RPMI8226 (cell line): ENCODE measurements at places on chromosomes 11 and 22.

DNA sequence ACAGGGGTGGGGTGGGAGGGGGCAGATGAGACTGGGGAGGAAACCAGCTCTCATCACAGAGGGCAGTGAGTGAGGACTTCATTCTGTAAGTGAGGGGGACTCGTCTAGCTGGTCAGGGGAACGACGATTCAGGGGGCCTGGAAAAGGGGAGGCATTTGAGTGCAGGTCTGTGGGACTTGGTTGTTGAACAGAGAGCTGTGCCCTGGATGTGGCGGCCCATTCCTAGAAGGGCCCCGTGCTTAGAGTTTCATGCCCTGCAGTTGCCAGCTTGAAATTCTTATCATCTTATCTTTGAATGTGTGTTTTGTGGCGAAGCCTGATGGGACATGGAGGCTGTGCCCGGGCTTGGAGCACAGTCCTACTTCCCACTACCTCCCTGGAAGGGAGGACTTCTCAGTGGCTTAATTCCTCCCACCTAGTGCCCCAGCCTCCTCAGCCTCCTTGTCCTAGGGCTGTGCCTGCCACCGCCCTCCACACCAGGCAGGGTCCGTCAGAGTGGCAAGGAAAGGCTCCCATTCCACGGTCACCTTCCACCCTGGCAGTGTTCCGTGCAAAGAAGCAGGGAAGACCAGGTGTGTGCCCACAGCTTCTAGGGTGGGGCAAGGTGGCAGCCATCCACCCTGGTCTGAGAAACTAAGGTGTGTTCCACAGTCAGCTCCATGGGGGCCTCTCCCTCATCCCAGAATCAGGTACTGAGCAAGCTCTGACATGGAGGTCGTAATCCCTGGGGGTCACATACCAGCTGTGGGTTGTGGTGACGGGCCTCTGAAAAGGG is 59.7 kb upstream of the LMO1 start:
- no peak for DNase-seq

DNA sequence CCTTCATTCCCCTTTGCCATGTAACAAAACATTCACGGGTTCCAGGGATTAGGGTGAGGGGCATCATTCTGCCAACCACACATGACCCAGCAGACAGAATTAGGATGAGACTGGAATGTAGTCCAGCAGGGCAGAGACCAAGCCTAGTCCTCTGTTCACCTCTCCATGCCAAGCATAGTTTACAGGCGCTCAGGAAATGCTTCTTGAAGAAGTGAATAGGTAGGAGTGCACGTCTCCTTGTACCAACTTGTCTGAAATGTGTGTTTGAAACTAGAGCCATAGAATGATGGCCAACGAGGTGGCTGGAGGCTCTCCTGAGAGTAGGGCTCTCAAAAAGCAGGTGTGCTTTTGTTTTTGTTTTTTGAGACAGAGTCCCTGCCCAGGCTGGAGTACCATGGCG is 8.2 kb downstream of the SPINDOC start:
- no peak for DNase-seq

GRCh38 chr11:63814383-63814736 is 1.1 kb downstream of the SPINDOC start:
- DNase-seq, result no peak

DNA sequence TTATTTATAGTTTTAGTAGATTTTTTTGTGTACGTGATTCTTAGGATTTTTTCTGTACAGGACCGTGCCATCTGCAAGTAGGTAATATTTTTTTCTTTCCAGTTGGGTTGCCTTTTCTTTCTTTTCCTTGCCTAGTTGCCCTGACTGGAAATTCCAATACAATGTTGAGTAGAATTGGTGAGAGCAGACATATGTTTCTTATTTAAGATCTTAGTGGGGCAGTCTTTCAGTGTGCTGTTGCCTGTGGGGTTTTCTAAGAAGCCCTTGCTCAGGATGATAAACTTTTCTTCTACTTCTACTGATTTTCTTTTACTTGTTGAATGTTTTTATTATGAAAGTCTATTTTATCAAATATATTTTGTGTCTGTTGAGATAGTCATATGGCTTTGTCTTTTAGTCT is 33.0 kb downstream of the ATXN10 start:
- no peak for DNase-seq

GRCh38 chr11:105156231-105156630 is 16.7 kb upstream of the CARD18 start:
- no peak for DNase-seq

DNA sequence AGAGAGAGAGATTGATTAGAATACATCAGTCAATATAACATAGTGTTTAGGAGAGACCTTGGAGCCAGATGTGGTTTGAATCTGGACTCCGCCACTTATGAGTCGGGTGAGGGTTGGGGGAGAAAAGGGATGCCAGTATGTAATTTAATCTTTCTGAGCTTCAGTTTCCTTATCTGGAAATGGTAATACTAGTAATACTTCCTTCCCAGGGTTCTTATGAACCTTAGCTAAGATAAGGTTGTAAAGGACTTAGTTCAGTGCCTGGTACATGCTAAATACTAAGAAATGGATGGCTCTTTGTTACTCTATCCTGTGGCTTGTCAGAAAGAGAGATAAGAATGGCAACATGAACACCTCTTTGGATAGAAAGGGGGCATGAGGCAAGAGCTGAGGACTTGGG is 226.1 kb upstream of the NARS2 start:
- DNase-seq, result no peak

GRCh38 chr11:73326929-73327811 is 19.1 kb downstream of the ARHGEF17 start:
- no peak for DNase-seq

DNA sequence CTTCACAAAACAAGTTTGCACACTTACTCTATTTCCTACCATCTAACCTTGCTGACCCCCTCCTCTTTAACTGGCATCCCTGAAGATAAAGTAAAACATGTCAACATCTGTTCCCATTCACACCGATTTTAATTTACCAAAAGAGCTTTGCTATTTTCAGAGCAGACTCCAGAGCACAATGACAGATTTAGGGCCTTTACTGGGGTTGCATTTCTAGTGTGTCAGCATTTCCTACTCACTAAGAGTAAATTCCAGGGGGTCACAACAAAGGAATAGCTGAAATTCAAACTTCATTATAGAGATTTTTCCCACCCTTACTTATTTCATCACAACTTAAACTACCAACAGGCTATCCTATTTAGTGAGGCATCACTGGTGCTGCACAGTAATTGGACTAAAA is 60.8 kb downstream of the SOX6 start:
- DNase-seq, result no peak

- DNase-seq, result no peak
Observed at GRCh38 chr11:78365381-78365792, 52.2 kb downstream of the GAB2 start.

DNA sequence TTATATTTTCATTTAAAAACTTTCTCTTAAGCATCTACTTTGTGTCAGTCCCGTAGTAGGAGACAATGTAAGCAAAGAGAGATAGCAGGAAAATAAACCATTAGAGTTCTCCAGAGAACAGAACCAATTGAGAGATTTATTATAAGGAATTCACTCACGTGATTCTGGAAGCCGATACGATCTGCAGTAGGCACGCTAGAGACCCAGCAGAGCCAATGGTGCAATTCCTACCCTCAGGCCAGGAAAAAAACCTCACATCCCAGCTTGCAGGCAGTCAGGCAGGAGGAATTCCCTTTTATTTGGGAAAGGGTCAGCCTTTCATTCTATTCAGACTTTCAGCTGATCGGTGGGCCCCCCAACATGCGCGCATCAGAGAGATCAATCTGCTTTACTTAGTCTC is 7.3 kb upstream of the PLEKHA7 start:
- no peak for DNase-seq

DNA sequence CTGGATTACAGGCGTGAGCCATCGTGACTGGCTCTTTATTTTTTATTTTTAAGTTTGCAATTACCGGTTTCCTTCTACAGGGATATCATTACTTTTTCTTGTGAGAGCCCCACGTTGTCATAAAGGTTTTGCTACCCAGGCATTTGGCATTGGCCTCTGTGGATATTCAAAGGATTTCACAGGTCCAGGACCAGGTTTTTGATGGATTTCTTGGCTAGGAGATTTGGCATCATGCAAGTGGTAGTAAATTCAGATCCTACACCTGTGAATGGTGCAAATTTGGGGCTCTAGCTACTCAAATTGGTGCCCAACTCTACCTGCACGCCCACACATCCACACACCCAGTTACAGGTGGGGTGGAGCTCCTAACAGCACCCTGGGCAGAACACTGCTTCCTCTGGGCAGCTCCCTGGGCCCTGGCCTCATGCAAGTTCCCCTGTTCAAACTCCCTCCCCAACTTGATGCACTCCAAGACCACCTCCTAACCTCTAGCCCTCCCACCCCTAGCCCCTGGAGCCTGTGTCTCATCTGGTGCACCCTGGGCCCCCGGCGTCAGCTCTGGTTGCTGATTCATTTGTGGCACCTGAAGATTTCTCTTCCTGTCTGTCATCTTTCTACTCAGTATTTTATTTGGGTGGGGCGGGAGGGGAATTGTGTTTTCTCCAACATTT is 9.3 kb upstream of the MRGPRD start:
- DNase-seq, result no peak

DNA sequence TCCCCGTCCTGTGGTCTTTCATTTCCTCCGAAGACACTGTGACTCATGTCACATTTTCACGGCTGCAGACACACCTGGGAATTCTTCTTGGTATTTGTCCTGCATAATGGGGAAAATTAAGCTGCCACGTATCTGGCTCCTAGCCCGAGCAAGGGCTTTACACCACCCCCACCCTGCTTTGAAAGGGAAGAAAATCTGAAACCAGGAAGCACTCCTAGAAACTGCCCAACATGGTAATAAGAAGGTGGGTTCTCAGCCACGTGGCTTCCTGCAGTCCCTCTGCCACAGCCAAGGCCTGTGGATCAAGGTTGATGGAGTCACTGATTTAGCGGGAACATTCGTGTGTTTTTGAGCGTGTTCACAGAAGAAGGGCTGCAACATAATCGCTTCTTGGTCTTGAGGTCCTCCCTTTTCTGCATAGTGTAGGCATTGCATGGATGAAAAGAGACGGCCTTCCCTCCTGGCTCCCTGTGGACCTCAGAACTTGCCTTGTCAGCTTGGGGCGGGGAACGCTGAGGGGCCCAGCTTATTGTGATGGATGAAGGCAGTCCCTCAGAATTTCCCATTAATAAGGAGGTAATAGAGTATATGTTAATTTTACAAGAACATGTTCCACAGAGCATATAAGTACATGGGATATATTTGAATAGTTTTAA is 292.0 kb downstream of the NTM start:
- DNase-seq, result no peak

DNA sequence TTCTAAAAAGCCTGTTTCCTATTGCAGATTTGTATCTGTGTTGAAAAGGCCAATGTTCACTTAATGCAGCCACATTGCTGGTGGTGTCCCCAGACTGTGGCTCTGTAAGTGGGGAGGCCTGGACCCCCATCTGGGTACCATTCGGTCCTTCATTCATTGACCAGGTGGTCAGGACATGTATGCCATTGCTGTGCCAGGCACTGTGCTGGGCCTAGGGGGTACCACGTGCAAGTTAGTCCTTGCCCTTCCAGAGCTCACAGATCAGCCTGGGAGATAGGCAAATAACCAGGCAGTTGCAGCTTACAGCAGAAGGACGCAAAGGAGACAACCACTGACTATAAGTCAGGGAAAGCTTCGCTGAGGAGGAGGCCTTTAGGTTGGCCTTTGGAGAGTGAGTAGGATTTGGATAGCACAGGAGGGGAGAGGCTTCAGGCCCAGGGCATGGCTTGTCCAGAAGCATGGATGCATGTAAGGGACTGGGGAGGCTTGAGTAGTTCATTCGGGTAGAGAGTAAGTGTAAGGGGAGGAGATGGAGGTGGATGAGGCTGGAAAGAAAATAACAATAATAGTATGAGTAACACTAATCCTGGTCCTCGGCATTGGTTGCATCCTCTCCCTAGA is 5.0 kb downstream of the PRDM11 start:
- no peak for DNase-seq

GRCh38 chr11:134049303-134049702 is 19.6 kb upstream of the JAM3 start:
- DNase-seq, result peak; percentile 15

GRCh38 chr11:129596351-129596750 is 219.3 kb upstream of the TMEM45B start:
- no peak for DNase-seq

- no peak for DNase-seq
Observed at GRCh38 chr11:127023991-127024390, 23.4 kb upstream of the KIRREL3 start.

DNA sequence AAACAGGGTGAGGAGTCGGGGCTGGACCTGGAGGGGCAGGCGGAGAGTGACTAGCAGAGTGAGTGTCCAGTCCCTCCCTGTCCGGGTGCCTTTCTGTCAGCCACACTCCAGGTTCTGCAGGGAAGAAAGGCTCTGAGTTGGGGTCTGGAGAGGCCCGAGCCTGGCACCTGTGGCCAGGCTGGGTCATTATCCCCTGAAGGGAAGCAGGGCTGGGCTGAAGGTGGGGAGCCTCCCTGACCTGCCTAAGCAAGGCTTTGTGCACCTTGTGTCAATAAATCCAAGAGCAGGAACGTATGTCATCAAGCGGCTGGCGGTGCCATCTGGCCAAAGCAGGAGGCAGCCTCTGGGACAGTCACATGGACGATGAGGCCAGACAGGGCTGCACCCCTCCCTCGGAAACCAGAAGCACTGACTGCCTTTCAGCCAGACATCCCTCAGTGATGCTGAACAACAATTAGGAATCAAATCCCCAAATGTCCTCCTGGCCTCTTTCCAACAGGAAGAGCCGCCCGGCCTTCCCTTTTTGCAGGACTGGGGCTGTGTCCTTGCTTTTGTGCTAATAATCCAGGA is 73.9 kb upstream of the FGF3 start:
- DNase-seq, result no peak

DNA sequence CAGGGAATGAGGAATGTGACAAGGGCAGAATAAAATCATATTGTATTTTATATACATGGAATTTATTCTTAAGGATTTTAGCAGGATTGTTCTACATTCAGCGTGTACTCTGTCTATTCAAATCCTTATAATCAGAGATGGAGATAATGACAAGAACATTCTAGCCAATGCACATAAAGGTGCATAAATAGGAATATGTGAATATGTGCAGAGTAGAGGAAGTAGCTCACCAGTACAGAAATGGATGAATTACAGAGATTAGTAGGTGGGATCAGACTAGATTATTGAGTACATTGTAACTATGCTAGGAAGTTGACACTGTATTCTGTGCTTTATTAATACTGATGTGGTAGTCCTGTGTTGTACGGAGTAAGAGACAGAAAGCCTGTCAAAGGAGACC is 1308.8 kb downstream of the FAM181B start:
- DNase-seq, result no peak

GRCh38 chr22:41360126-41360525 is 21.6 kb upstream of the TEF start:
- DNase-seq, result no peak

GRCh38 chr11:66473608-66474515 is 6.4 kb upstream of the DPP3 start:
- no peak for DNase-seq

- peak; percentile 47 for DNase-seq
Observed at GRCh38 chr11:86938900-86939880, 16.0 kb downstream of the FZD4 start.

GRCh38 chr11:70360211-70360610 is 38.1 kb upstream of the CTTN start:
- no peak for DNase-seq

DNA sequence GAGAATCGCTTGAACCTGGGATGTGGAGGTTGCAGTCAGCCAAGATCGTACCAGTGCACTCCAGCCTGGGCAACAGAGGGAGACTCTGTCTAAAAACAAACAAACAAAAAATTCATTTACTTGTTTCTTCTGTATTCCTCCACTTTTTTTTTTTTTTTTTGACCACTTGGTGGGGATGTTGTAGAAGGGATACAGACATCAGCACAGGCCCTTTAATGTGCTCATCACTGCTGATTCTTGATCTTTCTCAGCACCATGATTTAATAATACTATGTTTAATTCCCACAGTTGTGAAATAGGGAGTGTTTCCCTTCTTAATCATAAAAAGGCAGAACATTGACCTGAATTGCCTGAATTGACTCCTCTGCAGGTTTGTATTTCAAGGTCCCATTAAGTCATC is 4.5 kb downstream of the TTC9C start:
- DNase-seq, result no peak
